ENCODE measurements at places on chromosomes 1 and 21.

DNA sequence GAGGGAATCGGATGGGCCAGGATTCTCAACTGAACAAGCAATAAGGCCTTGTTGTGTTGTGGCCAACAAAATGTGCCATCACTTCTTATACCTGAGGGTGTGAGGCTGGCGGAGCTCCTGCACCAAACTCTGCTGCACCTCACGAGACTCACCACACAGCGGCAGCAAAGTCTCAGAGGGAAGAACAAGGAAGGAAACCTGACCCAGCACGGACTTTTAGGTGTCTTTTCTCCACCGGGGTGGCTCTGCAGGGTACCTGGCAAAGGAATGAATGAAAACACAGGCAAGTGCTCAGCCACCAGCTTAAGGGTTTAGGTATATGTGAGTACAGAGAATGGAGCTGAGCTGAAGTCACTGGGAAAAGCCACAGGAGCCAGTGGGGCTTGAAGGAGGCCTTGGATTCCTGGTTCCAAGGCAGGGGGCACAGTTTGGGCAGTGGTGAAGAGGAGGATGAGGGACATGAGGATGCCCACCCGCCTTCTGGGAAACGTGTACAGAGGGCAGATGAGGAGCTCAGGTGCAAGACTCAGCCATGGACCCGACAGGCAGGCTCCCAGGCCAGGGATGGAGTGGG is 31.1 kb upstream of the HSD3B1 start:
- no peak for DNase-seq

- no peak for DNase-seq
Observed at GRCh38 chr1:5329068-5329739, 663.0 kb downstream of the NPHP4 start.

- DNase-seq, result no peak
Observed at GRCh38 chr1:246773213-246773641, 49.0 kb downstream of the SCCPDH start.

DNA sequence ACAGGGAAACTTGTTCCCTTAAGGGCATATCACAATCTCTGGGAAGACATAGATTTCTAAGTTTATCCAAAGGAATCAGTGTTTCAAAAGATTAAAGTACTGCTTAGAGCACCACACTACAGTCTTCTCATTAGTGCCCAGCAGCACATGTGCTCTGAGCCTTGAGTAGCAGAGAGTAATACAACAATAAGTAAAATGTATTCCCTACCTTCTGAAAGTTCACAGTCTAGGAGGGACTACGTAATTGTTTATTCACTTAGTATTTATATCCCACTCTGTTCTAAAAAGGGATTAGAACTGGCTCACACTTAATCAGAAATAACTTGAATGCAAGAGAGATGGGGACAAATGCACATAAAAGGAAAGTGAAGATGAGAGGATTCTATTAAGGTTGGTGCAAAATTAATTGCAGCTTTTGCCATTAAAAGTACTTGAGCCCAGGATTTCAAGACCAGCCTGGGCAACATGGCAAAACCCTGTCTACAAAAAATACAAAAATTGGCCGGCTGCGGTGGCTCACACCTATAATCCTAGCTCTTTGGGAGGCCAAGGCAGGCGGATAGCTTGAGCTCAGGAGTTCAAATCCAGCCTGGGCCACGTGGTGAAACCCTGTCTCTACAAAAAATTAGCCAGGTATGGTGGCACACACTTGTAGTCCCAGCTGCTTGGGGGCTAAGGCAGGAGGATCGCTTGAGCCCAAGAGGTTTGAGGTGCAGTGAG is 9.0 kb downstream of the SYNC start:
- DNase-seq, result no peak

- DNase-seq, result no peak
Observed at GRCh38 chr1:8814865-8815264, 2.6 kb downstream of the RERE start.

- DNase-seq, result no peak
Observed at GRCh38 chr21:28752131-28752530, 240.5 kb downstream of the LTN1 start.

- DNase-seq, result no peak
Observed at GRCh38 chr1:6401673-6402072, 8.1 kb upstream of the ACOT7 start.

DNA sequence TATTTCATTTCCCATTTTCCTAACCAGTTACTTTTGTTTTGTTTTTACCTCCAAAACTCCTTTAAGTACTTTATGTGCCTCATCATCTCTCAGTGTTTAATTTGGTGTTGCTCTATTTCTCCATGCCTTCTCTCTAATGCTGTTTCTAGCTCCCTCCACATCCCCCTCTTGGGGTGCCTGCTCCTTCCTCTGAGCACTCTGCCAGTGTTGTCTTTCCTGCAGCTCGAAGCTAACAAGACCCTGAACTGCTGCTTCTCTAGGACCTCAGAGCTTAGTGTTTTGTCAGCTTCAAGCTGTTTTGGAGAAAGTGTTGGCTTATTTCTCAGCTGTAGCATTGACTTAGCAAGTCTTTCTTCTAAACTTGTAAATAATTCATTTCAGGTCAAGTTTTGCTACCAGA is 290.6 kb downstream of the DPYD start:
- DNase-seq, result no peak

DNA sequence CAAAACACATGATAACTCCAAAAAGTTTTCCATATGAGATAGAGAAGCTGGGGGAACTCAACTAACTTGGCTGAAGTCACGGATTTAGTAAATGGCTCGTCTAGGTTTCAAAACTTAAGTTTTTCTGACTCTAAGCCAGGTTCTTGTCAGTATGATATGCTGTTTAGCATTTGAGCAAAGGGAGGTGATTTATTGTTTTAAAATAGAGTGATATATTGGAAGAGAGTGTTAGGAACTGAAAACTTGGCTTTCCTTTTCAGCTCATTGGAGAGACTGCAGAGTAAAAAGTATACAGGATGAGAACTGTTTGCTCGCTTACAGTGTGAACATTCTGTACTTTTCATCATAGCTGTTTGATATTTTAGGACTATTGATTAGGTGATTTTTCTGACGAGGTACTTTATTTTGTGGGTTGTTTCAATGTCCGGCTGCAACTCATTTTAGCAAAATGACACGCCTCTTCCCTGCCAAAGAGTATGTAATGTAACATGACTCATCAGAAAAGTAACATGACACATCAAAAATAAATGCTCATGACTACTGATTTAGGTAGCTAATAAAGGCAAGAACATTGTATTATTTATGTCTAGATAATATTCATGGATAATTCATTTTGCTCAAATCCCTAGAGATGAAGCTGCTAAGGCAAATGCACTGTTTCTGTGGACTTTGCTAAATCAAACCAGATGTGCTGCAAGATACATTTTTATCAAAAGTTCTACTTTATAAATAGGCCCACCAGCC is 355.1 kb downstream of the GPATCH2 start:
- no peak for DNase-seq

DNA sequence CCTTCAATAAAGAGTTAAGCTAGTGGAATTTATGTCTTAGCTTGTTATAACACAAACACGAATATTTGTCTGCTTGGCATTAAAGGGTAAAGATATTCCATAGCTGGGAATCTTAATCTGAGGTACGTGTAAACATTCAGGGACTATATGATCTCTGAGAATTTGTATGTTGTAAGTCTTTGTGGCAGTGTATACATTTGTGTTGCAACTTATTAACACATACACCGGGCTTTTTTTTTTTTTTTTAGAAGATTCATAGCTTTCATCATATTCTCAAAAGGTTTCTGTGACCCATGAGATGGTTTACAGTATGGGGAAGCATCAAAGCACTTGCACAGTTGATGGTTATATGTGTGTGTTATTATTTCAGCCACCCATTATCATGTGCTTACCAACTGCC is 3.0 kb downstream of the GGPS1 start:
- DNase-seq, result no peak

DNA sequence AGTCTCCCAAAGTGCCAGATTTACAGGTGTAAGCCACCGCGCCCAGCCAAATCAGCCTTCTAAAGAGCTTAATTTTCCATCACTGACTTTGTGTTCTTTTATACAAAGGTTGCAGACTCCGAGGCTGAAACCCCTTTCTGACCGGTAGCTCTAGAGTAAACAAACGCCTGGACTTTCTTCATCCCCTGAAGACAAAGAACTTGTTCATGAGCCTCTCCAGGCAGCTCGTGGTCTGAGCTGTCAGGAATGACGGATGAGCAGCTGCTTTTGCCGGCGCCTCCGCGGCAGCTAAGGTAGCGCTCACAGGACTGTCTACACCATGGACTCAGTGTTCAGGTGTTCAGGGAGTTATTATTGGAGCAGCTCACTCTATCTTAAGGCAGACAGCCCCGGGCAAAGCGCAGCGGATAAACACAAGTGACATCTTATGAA is 128.5 kb upstream of the ERRFI1 start:
- DNase-seq, result no peak

DNA sequence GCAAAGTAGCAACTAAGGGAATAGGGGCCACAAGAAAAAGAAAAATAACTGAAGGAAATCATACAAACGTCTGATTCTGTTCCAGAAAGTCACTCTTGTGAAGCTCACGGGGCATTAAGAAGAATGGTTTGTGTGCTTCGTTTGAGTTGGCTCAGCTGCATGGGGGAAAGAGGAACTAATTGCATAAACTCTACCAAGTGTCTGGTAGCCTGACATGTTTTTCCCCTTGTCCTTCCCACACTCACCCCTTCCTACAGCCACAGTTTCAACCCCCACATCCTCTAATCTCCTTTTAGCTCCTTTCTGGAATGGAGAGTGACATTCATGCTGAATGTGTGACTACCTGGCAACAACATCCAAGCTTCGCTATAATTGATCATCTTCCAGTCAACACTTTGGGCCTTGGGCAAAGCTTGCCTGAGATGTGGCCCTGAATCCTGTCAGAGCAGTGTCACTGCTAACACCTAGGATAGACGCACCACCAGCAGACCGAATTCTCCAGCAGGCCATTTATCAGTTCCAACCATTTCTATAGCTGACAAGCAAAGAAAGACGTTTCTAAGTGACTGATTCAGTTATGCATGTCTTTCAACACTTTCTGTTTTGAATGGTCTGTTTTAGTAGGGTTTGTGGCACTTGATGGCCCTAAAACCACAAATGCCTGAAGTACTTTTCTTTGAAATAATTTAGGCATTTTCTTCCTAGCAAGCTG is 439.6 kb downstream of the TTLL7 start:
- no peak for DNase-seq

GRCh38 chr1:202684716-202685115 is 25.5 kb downstream of the SYT2 start:
- DNase-seq, result no peak

DNA sequence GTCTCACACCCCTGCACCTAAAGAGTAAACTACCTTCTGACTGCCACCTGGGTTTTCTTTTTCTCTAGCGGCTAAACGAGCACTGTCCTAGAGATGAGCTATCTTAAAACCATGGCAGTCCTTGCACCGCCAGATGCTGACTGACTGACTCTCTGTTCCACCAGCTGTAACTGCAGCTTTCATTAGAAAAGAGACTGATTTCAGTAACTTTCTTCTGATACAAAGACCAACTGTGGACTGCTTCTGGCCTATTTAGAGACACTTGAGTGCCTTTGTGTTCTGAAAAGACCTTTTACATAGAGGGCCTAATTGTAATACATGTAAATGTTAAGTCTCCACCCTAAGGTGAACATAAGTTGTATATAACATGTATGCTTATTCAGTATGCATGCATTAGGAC is 152.5 kb downstream of the DISC1 start:
- no peak for DNase-seq

- DNase-seq, result no peak
Observed at GRCh38 chr1:237013608-237014007, 9.4 kb upstream of the MT1HL1 start.

GRCh38 chr1:101278845-101279244 is 42.0 kb downstream of the S1PR1 start:
- DNase-seq, result no peak

DNA sequence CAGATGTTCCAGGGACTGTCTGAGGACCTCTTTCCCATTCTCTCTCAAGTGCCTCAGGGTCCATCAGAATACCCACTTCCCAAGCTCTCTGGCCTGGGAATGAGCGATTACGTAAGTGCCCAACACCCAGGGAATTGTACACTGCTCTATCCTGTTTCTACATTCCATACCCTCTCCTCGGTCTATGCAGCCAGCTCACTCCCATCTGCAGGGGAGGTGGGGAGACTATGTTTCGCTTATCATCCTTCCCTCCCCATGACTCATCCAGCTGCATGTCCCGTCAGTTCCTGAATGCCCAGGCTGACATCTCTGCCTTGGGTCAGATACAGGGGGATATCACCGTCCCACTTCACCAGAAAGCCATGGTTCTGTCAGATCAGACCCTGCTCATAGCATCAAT is 34.5 kb upstream of the CD1D start:
- no peak for DNase-seq

DNA sequence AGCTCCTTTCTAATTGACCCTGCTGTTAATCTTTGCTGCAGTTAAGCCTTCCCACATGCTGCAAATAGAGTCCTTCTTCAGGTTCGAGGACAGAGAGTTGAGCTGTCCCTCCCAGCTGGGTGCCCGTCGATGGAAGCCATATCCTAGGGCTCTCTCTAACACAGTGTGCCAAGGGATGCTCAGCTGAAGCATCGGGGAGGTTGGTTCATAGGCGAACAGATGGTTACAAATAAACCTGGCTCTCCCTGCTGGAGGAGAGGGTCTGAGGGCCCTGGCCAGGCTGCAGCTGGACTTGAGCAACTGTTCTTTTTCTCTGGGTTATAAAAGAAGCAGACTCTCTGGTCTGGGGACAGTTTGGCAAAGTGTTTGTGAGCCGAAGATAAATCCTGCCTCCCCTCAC is 120.3 kb upstream of the C8B start:
- no peak for DNase-seq
